ENCODE measurements at places on chromosomes 5 and 9.

DNA sequence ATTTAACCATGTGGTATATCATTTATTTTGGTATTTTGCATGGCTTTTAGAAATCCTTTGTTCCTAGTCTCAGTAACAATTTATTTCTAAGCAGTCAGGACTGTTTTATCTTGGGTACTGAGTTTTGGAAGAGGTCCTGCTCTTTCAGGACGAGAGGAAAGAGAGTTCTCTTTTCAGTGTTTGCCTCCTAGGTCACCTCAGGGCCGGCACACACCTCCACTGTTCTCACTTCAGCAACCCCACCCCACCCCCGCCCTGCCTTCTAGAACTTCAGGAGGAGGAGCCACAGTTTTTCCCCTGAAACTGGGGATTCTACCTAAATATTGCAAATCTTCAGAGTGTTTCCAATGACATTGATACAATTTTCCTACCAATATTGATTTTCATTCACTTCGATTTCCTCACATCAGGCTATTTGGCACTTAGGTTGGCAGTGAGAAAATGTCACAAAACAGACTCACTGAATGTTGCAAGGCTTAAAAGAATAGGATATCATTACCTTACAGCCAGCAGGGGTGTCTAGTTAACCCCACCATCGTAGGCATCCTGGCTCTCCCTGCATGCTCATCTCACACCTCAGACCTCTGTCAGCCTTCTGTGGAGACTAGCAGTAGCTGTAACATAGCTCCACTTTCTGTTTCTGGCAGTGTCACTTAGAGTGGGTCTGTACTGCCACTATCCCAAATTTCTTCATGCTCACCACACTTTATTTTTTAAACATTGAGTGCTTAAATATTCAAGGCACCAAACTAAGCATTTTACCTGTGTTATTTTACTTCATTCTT is 5.4 kb downstream of the IGIP start:
- no peak for DNase-seq

DNA sequence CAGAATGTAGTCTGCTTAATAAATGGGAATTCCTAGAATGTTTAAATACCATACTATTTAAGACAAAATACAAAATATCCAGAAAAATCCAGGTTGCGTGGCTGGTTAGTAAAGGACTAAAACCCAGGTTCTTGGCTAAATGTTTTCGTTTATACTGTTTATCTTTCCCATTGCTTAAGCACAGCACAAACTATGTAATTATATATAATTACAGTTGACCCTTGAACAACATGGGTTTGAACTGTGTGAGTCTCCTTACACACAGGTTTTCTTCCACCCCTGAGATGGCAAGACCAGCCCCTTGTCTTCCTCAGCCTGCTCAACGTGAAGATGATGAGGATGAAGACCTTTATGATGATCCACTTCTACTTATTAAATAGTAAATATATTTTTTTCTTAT is 24.7 kb downstream of the XPA start:
- no peak for DNase-seq

DNA sequence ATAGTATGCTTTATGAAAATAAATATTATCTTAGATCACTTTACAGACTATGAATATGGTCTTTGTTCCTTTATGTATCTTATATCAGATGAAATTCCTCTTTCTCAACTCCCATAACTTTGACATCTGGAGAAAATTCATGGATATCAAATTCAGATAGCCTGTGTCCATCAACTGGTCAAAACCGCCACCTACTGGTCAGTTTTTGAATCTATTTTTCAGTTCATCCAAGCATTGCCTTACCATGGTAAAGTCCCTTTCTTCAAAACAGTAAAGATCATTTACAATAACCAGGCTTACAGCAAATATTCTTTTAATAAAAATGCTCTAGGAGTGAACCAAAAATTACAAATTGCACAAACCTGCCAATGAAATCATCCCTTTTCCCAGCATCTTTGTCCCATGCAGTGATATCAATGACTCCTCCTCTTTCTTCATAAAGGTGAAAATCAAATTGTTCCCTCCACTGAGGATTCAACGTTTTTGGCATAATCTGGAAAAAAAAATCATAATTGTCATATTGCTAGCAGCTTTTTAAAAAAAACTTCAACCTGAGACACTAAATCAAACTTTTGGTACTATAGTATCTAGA is 290.5 kb downstream of the SLF1 start:
- peak; percentile 8 for DNase-seq

DNA sequence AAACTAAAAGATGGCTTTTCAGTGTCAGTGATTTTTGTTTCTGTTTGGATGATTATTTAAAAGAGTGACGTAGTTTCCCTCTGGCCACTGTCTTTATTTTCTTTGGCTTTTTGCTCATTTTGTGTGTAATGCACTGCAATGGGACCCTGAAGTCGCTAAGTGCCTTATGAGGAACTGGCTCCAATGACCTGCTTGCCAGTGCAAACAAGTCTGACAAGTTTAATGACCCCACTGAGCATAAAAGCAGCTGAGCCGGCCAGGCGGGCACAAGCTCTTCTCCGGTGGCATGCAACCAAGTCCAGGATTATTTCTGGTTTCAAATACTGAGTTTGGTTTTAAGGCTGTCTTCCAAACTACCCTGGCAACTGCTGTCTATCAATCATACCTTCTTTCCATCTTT is 15.6 kb upstream of the GNA14 start:
- no peak for DNase-seq

GRCh38 chr9:128643519-128644300 is 12.9 kb downstream of the DYNC2I2 start:
- no peak for DNase-seq

DNA sequence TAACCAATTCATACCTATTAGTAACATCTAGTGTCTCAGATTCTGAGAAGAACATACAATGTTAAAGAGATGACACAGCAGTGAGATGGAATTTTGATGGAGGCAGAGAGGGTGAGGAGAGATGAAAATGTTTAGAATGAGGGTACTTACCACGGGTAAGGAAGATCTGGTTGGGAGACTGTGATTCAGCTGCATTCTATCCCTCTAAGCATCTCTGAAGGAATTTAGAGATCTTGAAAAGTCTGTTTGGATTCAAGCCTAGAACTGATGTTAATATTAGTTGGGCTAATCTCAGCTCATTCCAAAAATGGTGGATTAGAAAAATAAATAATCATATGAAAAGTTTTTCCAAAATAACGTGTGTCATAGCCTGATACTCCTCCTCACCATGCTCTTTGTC is 191.5 kb upstream of the CLINT1 start:
- no peak for DNase-seq

DNA sequence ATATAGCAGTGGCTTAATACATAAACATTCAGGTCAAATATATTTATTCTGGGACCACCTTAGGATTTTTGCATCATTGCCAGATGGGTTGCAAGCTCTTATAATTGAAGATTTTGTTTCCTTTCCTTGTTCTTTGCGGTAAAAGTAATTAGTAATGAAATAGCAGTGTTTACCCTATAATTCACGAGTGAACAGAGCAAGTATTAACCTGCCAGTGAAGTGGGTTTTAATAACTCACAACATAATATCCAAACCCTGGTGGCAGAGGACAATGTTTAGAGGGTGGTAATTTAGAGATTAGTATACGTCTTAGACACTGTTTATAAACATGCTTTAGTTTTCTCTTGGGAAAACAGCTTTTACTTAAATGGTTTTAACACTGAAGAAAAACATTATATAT is 11.8 kb downstream of the ARL14EPL start:
- DNase-seq: no peak

DNA sequence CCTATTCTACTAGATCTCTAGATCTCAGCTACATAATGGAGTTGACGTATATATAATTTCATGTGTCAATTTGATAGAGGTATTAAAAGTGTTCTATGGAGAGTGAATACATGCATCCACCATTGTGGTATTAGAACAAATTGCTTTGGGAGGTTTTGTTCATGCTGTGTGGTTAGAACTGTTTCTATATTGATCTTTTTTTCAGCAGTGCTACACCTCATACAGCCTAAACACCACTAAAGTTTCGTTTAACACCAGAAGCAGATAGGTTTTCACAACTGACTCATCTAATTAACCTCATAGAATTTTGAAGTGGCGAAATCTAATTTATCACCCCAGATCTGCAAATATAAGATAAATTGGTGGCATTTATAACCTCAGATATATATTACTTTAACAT is 269.4 kb upstream of the SEMA6A start:
- no peak for DNase-seq

- no peak for DNase-seq
These were observed 41.2 kb upstream of the IPPK start for GRCh38 chr9:92711146-92711545.

DNA sequence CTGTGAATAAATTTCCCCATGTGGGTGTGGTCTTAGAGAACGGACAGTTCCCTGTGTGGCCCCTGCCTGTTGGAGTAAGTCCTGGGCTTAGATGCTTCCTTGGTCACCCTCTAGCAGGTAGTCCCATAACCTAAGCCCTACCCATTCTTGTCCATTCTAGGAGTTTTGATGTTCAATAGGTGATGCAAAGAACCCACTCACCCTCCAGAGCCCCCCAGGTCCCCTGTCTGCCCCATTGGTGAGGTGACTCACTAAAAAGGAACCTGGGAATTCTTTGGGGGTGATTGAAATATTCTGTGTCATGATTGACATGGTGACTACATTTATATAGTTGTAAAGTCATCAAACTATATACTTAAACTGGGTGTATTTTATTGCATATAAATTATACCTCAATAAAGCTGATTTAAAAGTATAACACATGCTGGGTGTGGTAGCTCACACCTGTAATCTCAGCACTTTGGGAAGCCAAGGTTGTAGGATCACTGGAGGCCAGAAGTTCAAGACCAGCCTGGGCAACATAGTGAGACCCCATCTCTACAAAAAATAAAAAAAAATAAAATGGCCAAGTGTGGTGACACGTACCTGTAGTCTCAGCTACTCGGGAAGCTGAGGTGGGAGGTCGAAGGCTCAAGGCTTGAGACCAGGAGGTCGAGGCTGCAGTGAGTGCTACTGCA is 20.8 kb upstream of the GTF3C5 start:
- no peak for DNase-seq

DNA sequence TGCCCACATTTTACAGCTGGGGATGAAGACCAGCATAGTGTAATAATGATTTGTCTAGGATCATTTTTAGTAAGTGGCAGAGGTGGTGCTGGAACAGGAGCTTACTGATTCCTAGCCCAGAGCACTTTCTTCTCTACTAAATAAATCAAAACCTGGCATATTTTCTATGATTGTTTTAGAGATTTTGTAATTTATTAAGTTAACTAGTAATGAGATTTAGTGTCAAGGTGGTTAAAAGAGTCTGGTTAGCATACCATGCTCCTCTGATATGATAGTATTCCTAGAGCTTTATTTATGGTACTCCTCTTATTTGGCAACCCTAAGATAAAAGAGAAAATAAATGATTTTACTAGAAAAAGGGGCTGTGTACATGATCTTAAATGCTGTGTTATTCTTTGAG is 604.0 kb downstream of the ISL1 start:
- DNase-seq: no peak

DNA sequence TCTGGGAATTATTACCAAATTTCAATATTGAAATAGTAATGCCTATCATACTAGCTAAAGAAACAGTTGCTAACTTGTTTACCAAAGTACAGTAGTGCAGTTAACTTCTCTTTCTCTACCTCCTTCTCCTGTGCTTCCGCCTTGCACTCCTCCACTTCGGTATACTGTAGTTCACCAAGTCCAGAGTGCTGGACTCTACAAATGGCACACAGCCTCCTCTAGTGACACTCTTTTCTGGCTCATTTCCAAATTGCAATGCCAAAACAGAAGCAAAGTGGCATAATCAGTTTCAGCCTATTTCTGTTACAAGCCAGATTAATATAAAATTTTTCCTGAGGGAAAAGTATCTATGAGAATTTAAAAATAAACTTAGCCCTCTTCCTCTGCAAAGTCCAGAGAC is 86.0 kb upstream of the RASGRF2 start:
- DNase-seq: no peak

DNA sequence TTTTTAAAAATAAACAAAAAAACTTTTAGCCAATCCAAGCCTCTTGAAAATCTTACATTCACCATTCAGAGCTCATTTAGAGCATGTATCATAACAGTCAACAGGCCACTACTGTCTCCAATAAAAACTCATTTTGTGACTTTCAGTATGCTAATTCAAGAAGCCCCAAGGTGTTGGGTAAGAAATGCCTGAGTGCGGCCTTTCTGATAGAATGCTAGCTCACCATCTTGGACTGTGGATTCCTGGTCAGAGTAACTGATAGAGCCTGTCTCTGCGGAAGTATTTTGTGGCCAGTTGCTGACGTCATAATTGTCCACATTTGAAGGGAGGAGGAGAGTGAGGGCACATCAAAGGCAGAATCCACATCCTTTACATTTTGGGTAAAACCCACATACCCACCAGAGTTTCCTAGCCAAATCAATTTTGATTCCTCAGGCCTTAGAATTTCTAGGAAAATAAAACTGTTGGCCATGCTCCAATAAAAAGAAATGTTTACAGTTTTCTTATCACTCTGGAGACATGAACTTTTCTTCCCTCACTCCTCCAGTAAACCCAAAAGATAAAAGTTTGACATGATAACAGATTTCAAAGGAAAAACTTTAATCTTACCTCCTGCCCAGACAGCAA is 41.1 kb upstream of the ERCC6L2 start:
- DNase-seq: peak; percentile 34

DNA sequence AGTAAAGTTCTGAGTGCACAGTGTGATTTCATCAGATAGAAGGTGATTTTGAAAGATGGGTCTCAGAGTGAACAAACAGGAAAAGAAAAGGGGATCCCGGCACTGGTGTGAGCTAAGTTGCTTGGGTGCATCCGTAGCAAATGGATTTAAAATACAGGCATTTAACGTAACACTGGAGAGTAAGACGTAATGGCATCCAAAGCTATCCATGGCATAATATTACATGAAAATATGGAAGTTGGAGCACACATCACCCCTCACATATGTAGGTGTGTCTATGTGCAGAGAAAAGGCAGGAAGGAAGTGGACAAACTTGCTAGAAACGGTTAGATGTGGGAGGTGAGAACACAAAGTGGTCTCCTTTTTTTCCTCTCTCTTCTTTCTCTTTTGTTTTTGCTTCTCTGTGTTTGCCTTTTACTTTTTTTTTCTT is 38.2 kb upstream of the SEMA4D start:
- no peak for DNase-seq

DNA sequence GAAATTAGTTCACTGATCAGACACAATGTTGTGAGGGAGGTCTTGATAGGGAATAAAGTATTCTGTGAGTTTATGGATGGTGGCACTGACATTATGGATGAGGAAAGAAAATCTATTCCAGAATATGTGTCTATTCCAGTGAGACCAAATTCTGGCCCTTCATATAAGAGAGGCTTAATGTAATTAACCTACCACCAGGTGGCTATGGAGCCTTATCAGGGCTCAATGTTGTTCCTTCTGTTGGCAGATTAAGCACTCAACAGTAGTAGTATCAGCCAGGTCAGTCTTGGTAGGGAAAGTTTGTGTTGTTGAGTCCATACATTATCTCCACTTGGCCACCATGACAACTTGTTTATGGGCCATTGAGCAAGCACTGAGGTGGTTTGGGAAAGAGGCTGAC is 41.7 kb upstream of the BARX1 start:
- DNase-seq: no peak

Measured in HT1080 (cell line).